DMS153 (cell line): ENCODE measurements at places on chromosomes 6 and 20.

DNA sequence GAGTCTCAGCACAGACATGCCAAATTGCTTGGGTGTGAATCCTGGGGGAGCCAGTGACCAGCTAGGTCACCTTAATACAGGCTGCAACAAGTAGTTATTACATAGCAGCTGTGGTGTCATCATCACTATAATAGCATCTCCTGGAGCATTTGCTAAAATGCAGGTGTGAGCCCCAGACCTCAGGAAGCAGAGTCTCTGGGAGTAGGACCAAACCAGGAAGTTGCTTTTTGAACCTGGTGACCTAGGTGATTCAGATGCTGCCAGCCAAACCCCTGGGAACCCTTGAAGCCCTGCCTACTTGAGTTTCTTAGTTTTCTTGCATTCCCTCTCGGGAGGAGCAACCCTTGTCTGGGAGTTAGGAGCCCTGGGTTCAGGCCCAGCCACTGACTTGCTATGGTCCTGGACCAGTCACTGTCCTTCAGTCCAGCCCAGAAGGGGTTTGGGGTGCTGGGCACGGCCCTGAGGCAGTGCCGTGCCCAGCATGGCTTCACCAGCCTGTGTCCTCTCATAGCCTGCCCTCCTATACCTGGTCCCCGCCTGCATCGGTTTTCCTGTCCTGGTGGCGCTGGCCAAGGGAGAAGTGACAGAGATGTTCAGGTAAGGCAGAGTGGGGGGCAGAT lies 39.3 kb upstream of the ID1 start:
- DNase-seq, result peak; percentile 64

DNA sequence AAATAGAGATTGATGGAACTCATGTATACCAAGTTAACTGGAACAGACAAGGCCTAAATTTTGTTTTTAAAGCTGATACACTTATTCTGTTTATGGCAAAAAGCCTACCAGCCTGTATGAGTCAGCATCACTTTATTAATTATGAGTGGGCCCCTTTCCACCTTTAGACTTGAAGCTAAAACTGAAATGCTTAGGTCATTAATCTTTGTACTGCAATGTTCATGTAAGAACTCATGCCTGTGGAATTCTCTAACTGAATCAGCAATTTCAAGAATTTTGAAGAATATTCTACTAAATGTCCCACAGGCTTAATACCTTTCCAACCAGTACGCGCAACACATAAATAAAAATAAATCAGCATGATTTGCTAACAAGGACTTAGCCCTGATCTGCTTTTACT lies 140.2 kb upstream of the PHACTR1 start:
- DNase-seq, result no peak

DNA sequence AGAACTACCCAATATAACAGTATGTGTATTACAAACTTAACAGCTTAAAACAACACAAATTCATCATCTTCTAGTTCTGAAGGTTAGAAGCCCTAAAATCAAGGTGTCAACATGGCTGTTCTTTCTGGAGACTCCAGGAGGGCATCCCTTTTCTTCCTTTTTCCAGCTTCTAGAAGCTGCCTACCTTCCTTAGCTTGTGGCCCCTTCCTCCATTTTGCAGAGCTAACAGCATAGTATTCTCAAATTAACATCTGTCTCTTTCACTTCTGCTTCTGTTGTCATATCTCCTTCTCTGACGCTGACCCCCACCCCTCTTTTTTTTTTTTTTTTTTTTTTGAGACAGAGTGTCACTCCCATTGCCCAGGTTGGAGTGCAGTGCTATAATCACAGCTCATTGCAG lies 52.8 kb upstream of the AKIRIN2 start:
- DNase-seq, result no peak

GRCh38 chr6:45657226-45657625 lies 279.5 kb upstream of the SUPT3H start:
- DNase-seq, result no peak

DNA sequence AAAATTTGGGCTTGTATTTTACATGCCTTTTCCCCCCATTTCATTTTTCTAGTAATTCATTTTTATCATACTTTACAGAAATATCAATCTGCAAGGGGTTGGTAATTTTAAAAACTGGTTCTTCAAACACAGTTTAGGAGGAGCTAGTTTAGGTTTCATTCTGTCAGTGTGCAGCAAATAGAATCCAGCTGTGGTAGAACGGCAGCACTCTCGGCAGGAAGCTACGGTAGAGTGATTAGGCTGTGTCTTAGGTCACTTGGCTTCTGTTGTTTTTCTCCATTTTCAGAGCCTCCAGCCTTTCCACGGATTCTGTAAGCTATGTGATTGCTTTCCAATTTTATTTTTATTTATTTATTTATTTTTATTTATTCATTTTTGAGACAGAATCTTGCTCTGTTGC lies 32.7 kb downstream of the TLDC2 start:
- no peak for DNase-seq
